ENCODE measurements at places on chromosomes 4 and X.

- DNase-seq: no peak
These were observed 26.7 kb downstream of the SH3RF1 start for GRCh38 chr4:169243825-169244609.

DNA sequence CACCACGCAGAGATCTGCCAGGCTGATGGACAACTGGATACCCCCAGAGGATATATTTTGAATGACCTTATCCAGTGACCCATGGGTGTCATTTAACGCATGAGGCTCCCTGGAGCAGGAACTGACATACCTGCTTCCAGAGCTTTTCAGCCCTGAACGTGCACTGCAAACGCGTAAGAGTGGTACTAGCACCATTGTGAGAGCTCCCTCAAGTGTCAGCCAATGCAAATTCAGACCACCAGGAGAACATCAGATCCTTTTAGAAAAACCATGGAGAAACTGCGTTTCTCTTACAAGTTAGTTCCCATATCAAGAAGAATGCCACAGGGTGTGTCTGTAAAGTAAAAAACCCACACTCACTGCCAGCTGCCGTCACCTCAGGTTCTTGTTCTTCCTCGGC, 7.3 kb downstream of the TREX2 start:
- DNase-seq: no peak

DNA sequence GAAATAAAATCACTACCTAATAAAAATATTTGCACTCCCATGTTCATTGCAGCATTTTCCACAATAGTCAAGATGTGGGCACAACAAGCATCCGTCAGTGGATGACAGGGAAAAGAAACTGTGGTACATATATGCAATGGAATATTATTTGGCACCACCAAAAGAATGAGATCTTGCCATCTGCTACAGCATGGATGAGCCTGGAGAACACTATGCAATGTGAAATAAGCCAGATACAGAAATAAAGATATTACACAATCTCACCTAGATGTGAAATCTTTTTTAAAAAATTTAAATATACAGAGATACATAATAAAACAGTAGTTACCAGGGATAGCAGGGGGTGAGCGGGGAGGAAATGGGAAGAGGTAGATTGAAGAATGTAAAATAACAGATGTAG, 44.8 kb downstream of the LDB2 start:
- no peak for DNase-seq

DNA sequence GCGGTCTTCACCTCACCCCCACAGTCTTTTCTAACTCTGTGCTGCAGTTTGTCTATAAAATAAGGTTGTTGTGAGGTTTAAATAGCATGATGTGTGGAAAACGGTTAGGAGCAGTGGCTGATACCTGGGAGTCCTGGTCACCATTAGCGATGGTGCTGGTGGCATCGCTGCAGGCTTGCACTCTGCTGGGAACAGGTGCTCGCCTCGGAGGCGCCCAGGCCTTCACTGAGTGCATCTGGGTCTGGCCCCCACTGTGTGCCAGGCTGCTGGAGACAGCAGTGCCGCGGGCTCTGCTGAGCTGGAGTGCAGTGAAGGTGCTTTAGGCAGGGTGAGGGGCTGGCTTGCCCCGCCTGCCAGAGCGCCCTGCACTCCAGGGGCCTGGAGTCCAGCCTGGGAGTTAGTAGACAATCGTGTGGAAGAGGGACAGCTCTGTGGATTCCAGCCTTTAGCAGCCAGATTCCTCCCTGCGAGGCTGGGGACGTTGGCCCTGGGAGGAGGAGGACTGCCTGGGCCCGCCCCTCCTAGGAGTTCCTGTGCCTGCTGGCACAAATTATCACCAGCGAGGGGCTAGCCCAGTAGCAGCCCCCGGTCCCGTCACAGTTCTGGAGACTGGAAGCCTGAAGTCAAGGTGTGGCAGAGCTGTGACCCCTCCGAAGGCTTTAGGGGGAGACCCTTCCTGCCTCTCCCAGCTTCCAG, 7.3 kb downstream of the RGS12 start:
- DNase-seq: no peak

DNA sequence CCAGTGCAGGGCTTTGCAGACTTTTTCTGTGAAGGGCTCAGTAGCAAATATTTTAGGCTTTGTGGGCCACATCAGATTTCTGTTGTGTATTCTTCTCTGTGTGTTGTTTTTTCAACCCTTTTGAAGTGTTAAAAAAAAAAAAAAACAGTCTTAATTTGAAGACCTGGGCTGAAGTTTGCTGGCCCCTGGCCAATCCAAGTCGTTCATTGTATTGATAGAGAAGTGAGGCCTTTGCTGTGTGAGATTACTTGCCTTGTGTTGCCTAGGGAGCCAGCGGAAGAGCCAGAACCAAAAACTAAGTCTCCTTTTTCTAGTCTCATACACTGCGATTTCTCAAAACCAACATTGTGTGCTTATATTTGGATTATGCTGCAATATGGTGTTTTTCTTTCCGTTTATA, 46.9 kb downstream of the MTM1 start:
- DNase-seq: no peak

DNA sequence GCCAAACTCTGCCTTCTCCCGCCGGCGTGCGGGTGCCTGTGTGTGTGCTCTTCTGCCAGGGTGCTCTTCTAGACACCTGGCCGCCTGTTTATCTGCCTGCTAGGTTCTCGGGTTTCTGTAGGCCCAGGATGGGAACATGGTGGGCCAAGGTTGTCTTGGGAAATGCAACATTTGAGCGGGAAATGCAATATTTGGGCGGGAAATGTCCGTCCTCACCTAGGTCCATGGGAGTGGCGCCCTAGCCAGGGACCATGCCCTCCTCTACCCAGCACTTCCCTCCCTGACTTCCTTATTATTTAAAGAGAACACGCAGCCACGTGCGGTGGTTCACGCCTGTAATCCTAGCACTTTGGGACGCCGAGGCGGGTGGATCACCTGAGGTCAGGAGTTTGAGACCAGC, 392.6 kb downstream of the FAT4 start:
- no peak for DNase-seq

DNA sequence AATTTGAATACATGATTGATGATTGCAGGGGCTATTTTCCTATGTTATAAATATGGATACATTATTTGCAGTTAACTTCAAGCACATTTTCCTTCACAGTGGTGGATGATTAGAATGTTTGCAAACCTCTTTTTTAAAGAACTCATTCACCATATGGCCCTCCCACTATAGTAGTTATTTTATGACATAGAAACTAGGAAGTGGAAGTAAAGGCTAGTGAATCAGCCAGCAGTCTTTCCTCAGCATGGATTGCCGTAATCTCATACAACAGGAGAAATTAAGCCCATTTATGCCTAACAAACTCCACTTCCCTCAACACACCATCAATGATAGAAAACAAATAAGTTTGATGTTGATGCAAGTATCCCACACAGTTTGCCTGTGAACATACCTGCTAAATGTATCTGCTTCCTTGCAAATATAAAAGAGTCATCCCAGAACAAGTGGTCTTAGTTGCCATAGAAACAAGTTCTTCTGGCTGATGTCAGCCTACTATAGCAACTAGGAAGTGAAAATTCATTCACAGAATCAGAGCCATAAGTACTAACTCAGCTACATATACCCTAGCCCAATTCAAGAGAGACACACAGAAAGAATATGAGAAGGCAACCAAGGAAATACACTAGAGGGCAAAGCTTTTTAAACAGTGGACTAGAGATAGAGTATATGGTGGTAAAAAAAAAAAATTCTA, 100.9 kb upstream of the RADX start:
- DNase-seq: no peak
